ENCODE measurements at places on chromosomes 16 and 17.

- peaks cover 65% of the 10 kb centered on the region for H3K27me3 ChIP-seq
- no peaks in the 10 kb centered on the region for H3K4me1 ChIP-seq
- no peak overlapping the region for H3K4me3 ChIP-seq
- no peaks in the 10 kb centered on the region for H3K36me3 ChIP-seq
Observed at GRCh38 chr16:86304868-86305267, 205.5 kb upstream of the FOXF1 start.

DNA sequence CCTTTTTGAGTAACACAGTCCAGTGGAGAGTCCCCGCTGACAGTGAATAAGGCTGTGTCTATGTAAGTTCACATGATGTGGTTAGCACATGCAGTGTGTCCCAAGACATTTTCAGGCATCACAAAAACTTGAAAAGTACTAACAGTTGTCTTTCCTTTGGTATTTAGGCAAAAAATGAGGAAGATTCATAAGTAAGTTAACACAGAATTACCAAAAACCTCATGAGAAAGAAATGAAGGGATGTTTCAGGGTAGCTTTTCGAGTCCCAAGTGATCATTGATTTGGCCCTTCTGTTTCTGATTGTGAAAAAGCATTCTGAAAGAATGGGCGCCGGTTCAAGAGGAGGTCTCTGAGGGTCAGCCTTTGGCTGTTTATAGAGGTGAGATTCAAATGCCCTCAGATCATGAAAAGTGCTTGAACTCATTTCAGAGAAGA, 529 bp upstream of the ASPA start:
- H3K4me3 ChIP-seq, result no peak overlapping the region
- no peaks in the 10 kb centered on the region for H3K36me3 ChIP-seq
- DNase-seq, result no peak
- H3K27me3 ChIP-seq, result no peaks in the 10 kb centered on the region
- H3K4me1 ChIP-seq, result no peaks in the 10 kb centered on the region
- H3K27ac ChIP-seq, result no peak overlapping the region

- H3K4me1 ChIP-seq, result no peaks in the 10 kb centered on the region
- H3K4me3 ChIP-seq, result no peak overlapping the region
- H3K36me3 ChIP-seq, result no peaks in the 10 kb centered on the region
- H3K27me3 ChIP-seq, result no peaks in the 10 kb centered on the region
Observed at GRCh38 chr16:4578961-4579530, 22.9 kb downstream of the C16orf96 start.

DNA sequence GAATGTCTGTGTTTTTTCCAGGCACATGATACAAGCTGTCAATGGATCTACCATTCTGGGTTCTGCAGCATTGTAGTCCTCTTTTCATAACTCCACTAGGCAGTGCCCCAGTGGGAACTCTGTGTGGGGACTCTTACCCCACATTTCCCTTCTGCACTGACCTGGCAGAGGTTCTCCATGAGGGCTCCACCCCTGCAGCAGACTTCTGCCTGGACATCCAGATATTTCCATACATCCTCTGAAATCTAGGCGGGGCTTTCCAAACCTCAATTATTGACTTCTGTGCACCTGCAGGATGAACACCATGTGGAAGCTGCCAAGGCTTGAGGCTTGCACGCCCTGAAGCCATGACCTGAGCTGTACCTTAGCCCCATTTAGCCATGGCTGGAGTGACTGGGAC, 56.0 kb downstream of the ACSM2A start:
- H3K36me3 ChIP-seq, result no peaks in the 10 kb centered on the region
- no peaks in the 10 kb centered on the region for H3K27me3 ChIP-seq
- no peak overlapping the region for H3K4me3 ChIP-seq
- H3K27ac ChIP-seq, result no peak overlapping the region
- no peak for DNase-seq

DNA sequence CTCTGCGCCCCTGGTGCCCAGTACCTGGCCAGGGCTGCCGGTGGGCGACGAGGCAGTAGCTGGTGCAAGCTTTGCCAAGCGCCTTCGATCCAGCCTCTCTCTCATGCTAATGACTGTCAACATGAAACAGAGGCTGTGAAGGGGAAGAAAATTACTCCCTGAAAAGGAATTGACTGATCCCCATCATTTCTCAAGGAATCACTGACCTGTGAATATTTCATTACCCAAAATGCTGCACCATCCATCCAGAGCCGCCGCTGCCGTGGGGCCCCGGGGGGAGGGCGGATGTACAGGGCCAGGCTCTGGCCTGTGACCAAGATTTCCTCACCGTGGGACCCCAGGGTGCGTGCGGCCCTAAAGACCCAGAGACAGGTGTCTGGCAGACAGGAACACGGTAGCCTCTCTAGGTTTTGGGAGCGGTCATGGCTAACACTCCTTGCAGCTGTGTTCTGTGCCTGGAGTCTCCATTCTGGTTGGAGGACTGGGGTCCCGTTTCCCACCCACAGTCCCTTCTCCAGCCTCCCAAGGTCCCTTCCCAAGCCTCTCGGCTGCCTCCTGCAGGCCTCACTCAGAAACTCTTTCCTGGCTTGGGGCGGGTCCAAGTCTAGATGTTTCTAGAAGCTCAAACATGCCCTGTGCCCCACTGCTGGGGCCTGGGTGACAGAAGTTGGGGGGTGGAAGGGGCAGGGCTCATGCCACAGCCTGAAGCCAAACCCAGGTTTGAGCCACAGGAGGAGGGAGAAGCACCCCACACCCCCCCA, 73.3 kb downstream of the ENGASE start:
- no peak overlapping the region for H3K4me3 ChIP-seq
- peaks cover 89% of the 10 kb centered on the region for H3K27me3 ChIP-seq
- DNase-seq, result no peak
- no peak overlapping the region for H3K27ac ChIP-seq

DNA sequence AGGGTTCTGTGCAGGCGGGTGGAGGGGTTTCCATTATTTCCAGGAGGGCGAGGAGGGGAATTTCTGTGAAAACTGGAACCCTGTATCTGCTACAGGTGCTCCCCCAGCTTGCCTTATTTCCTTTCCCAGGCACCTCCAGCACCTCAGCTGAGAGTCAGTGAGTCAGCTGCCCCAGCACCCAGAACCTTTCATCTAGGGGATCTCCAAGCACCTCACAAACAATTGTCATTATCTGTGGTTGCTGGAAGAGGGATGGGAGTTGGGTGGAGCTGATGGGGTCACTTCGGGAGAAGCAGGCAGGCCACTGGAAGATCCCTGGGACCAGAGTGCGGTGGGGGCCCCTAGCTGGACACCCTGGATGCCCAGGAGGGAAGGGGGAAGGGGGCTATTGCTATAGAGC, 10.0 kb upstream of the CLUH start:
- H3K27me3 ChIP-seq, result peaks cover 35% of the 10 kb centered on the region
- H3K4me1 ChIP-seq, result no peaks in the 10 kb centered on the region
- no peak overlapping the region for H3K27ac ChIP-seq
- H3K4me3 ChIP-seq, result no peak overlapping the region

- H3K4me3 ChIP-seq, result no peak overlapping the region
- H3K36me3 ChIP-seq, result no peaks in the 10 kb centered on the region
- no peak for DNase-seq
- H3K27me3 ChIP-seq, result no peaks in the 10 kb centered on the region
- H3K27ac ChIP-seq, result no peak overlapping the region
Observed at GRCh38 chr17:29671661-29672060, 48.9 kb upstream of the CORO6 start.

DNA sequence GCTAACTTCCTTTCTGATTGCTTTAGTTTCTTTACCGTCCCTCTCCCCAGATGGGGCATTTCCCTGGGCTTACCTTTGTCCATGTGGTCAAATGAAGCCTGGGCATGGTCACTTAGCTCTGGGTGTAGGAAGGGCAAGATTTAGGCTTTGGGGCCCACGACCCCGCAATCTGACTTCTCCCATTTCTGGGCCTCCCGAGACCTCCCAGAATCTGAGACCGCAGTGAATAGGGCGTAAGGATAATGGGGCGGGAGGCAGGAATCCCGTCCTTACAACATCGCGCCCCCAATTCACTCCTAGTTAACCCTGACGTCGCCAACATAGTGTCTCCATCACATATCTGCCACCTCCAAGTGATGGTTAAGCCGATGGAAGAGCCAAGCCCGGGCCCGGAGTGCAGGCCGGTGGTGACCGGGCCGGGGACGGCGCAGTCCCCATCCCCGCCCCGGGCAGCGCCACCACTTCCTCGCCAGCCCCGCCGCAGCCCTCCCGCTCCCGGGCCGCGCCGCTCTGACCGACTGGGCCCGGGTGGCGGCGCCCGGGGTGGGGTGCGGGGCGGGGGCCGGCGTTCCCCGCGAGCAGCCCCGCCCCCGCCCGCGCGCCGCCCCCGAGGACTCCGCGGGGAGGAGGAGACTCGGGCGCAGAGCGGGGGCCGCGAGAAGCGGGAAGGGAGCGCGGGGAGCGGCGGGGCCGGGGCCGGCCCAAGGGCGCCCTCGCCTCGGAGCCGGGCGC, at the start of gene RHBDL3:
Gene RHBDL3 (plus strand): TSS at position 641 of the 732 bp plus-strand sequence. CDS start 358 bp downstream, outside the sequence.
- peaks cover 9% of the 10 kb centered on the region for H3K27me3 ChIP-seq
- no peaks in the 10 kb centered on the region for H3K36me3 ChIP-seq
- peak; percentile 24 for DNase-seq
- H3K4me3 ChIP-seq, result peak within 1 kb of the TSS; percentile 70
- no peak within 1 kb of the TSS for H3K27ac ChIP-seq

DNA sequence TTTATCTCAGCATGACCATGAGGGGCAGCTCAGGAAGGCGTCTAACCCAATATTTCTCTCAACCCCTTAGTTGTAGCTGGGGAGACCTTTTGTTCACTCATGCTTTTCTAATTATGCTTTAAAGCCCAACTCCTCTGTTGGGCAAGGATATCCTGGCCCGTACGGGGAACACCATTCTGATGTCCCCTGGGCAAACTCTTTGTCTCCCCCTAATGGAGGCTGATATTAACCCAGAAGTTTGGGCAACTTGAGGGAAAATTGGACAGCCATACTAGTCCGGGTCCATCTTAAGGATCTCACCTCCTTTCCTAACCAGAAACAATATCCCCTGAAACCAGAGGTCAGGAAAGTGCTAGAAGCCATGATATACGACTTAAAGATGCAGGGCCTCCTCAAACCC, 143.7 kb upstream of the COX10 start:
- no peak for DNase-seq
- no peaks in the 10 kb centered on the region for H3K4me1 ChIP-seq
- H3K27me3 ChIP-seq, result no peaks in the 10 kb centered on the region
- H3K27ac ChIP-seq, result no peak overlapping the region

DNA sequence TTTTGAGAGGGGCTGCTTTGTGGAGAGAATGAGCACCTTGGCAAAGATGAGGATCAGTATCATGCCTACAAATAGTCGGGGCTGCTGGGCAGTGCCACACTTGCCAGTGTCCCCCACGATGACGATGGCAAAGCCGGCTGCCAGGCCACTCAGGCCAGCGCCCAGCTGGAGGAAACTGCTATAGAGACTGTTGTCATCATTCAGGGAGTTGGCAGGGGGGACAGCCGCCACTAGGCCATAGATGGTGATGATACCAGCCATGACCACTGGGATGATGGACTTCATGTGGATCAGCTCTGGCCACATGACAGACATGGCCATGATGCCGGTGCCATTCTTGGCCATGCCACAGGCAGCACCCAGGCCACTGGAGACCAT, 23.8 kb downstream of the MINK1 start:
- no peak overlapping the region for H3K4me3 ChIP-seq
- H3K4me1 ChIP-seq, result no peaks in the 10 kb centered on the region
- no peaks in the 10 kb centered on the region for H3K36me3 ChIP-seq

DNA sequence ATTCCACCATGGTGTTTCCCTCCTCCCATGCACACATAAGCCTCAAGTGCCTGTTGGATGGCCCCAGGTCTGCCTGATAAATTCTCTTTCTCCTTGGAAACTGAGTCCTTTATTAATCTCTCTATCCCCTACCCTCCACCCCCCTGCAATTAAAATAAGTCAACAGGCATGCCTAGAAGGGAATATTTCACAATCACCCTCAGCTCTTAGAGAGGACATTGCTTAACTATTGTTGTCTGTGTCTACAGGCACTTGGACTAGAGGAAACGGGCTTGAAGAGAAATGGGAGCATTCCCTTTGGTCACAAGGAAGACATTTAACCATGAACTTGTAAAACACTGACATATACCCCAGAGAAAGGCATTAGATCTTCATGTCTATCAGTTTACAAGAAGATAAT, 39.5 kb downstream of the RCVRN start:
- H3K27me3 ChIP-seq, result no peaks in the 10 kb centered on the region
- DNase-seq, result no peak
- no peak overlapping the region for H3K4me3 ChIP-seq
- H3K36me3 ChIP-seq, result no peaks in the 10 kb centered on the region

DNA sequence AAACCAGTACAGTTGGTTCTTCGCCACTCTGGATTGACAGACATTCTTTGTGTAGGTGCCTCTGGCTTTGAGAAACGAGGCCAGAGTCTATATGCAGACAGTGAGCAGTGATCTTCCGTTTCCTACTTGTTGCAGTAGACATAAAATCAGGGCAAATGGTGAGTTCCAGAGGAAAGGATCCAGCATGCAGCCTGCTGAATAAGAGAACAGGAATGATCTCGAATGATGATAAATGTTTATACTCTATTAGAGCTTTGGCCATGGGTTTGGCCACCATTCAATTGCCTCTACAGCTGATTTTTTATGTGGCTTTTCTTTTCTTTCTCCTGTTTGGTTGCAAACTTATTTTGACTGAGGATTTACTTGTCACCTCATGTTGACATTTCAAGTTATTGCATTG, 286.7 kb downstream of the IRX3 start:
- H3K27me3 ChIP-seq, result no peaks in the 10 kb centered on the region
- no peak overlapping the region for H3K4me3 ChIP-seq
- DNase-seq, result no peak
- no peak overlapping the region for H3K27ac ChIP-seq
- no peaks in the 10 kb centered on the region for H3K36me3 ChIP-seq

DNA sequence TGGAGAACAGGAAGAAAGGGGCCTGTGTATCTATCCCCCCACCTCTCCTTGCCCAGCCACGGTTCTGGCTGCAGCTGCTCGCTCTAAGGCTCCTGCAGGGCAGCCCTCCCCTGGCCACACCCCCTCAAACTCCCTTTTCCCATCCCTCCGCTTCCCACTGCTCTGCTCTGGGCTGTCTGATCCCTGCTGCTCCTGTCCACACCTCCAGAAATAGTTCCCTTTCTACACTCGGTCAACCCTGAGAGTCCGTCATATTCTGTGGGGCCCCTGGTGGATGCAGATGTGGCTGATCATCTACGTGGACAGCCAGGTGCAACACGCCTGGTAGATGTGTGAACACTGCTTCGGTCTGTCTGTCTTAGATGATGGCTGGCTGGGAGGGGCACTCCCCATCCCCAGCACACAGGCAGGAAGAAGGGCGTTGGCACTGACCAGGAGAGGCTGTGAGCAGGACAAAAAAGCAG, 19.3 kb upstream of the KRT19 start:
- H3K27ac ChIP-seq, result no peak overlapping the region
- DNase-seq, result no peak
- H3K36me3 ChIP-seq, result no peaks in the 10 kb centered on the region
- H3K4me3 ChIP-seq, result no peak overlapping the region
- H3K4me1 ChIP-seq, result peaks cover 12% of the 10 kb centered on the region
- H3K27me3 ChIP-seq, result no peaks in the 10 kb centered on the region

DNA sequence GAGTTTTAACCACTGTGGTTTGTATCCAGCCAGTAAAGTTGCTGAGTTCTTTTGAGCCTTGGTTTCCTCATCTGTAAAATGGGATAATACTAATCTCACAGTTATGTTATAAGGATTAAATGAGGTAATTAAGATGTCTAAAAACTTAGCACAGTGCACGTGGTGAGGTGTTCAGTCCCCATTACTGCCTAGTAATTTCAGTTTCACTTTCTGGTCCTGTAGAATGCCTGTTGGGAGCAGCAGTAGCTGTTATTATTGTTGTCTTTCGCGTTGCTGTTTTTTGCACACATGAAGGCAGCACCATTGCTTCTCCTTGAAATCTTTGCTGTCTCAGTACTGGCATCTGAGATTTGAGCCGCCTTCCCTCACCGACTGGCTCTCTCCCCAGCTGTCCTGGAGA, 182.4 kb downstream of the DNAH9 start:
- peak; percentile 28 for DNase-seq
- no peak overlapping the region for H3K27ac ChIP-seq
- H3K4me1 ChIP-seq, result no peaks in the 10 kb centered on the region
- H3K4me3 ChIP-seq, result no peak overlapping the region
